Thoracic aorta (tissue), 2 donors: ENCODE measurements at places on chromosomes 12 and 14.

- H3K27me3 ChIP-seq: no peaks in the 10 kb centered on the region
- peaks cover 46% of the 10 kb centered on the region for H3K4me1 ChIP-seq
- H3K36me3 ChIP-seq: no peaks in the 10 kb centered on the region
- DNase-seq: no peak
- H3K27ac ChIP-seq: peak overlapping the region; percentile 87
These were observed 71.6 kb downstream of the ITPK1 start for GRCh38 chr14:93044121-93044520.

GRCh38 chr12:30965613-30965985 is 39.1 kb downstream of the TSPAN11 start:
- no peaks in the 10 kb centered on the region for H3K27me3 ChIP-seq
- no peak overlapping the region for H3K4me3 ChIP-seq
- no peaks in the 10 kb centered on the region for H3K4me1 ChIP-seq
- H3K27ac ChIP-seq: no peak overlapping the region

- no peak overlapping the region for H3K27ac ChIP-seq
- H3K4me3 ChIP-seq: no peak overlapping the region
- no peak for DNase-seq
These were observed 140.6 kb downstream of the PDE3A start for GRCh38 chr12:20508962-20509361.

DNA sequence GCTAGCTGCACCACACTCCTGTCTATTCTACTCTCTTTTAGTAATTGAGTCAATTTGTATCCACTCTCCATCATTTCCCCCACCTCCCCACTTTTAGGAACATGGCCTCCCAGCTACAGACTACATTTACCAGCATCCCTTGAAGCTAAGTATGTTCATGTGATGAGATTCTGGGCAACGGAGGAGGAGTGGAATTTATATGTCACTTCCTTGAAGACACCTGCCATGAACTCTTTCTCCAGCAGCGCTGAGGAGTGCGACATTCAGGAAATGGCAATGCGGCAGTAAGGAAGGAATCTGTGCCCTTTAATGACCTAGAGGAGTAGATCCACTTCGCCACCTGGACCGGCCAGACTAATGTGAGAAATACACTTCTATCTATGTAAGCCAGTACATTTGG is 243.7 kb upstream of the DIO2 start:
- DNase-seq: no peak
- no peak overlapping the region for H3K27ac ChIP-seq
- no peaks in the 10 kb centered on the region for H3K36me3 ChIP-seq
- no peaks in the 10 kb centered on the region for H3K4me1 ChIP-seq

DNA sequence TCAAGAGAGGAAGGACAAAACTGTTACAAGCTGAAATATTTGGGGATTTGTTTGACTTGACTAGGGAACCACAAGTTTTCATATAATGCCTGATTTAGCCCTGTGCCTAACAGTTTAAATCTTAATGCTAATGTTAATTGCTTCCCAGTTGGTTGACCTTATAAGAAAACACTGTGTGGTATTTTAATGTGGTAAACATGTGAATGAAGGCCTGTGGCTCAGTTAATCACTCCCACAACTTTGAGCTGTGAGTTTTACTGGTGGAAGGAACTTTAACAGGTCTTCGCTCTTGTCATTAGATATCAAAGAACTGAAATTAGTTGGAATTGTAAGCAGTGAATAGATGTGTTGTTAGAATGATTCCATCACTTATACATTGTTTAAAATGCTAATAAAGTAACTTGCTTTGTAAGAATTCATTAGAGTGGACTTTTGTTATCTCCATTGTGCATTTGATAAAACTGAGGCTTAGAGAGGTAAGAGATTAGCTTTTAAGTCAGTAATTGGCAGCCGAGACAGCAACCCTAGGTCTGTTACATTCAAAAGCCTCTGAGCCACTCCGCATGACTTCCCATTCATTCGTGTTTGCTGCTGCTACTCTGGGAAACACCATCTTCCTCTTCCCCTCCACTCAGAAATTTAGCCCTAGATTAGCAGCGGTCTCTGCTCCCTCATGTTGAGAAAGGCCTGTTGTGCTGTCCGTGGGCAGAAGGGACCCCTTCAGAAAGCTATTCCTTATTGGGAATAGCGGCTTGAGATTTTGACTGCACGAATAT is 1.0 kb upstream of the TBK1 start:
- DNase-seq: no peak
- peaks cover 4% of the 10 kb centered on the region for H3K36me3 ChIP-seq
- H3K27ac ChIP-seq: peak overlapping the region; percentile 97
- peaks cover 7% of the 10 kb centered on the region for H3K4me1 ChIP-seq
- peak overlapping the region; percentile 96 for H3K4me3 ChIP-seq

DNA sequence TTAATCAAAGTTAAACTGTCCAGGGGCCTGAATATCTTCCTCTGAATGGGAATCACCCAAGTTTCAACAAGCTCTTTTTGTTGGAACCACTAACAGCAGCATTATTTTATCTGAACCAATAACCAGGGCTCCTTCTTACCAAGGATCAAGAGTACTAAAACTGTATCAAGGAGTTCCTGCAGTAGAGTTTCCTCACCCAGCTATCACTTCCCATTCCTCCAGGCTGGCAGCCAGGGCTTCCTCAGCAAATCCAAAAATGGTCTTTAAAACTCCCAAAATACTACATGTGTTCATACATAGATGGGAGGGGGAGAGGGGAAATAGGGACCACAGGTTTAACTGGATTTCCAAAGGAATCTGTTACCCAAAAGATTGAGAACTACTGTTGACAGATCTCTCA is 10.5 kb downstream of the FMNL3 start:
- no peaks in the 10 kb centered on the region for H3K36me3 ChIP-seq
- H3K4me1 ChIP-seq: peaks cover 23% of the 10 kb centered on the region
- no peak for DNase-seq

GRCh38 chr14:91286530-91286937 is 42.0 kb upstream of the GPR68 start:
- no peaks in the 10 kb centered on the region for H3K36me3 ChIP-seq
- H3K27me3 ChIP-seq: no peaks in the 10 kb centered on the region
- DNase-seq: no peak
- H3K4me1 ChIP-seq: no peaks in the 10 kb centered on the region

GRCh38 chr12:131786331-131786730 is 41.9 kb upstream of the MMP17 start:
- no peak overlapping the region for H3K4me3 ChIP-seq
- peaks cover 29% of the 10 kb centered on the region for H3K36me3 ChIP-seq
- no peaks in the 10 kb centered on the region for H3K4me1 ChIP-seq
- no peak for DNase-seq

GRCh38 chr12:57864442-57865083 is 18.0 kb upstream of the CTDSP2 start:
- no peaks in the 10 kb centered on the region for H3K27me3 ChIP-seq
- H3K4me1 ChIP-seq: peaks cover 40% of the 10 kb centered on the region
- peak overlapping the region; percentile 88 for H3K27ac ChIP-seq
- peak overlapping the region; percentile 78 for H3K4me3 ChIP-seq

GRCh38 chr14:84112589-84112988 is 1417.4 kb upstream of the FLRT2 start:
- H3K27me3 ChIP-seq: no peaks in the 10 kb centered on the region
- no peak overlapping the region for H3K4me3 ChIP-seq
- H3K36me3 ChIP-seq: no peaks in the 10 kb centered on the region

- H3K4me3 ChIP-seq: peak overlapping the region; percentile 59
- no peak for DNase-seq
- H3K4me1 ChIP-seq: peaks cover 17% of the 10 kb centered on the region
- H3K27ac ChIP-seq: peak overlapping the region; percentile 60
- H3K27me3 ChIP-seq: no peaks in the 10 kb centered on the region
- peaks cover 3% of the 10 kb centered on the region for H3K36me3 ChIP-seq
These were observed 74.6 kb downstream of the PPP2R5C start for GRCh38 chr14:101836135-101836534.

DNA sequence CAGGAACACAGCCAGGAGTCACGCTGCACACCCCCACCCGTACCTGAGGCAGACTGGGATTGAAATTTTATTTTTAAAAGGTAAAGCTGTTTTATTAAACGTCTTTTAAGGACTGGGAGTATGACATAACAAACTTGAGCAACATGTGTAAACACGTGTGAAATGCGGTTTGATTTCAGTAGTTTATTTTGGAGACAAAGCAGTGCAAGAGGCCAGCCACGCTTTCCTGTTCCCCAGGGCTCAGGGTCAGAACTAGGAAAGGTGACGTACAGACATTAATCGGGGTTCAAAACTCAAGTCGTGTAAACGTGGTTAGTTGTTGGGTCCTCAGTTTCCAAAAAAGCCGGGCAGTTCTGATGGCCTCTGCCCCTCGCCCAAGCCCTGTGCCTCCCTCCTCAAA is 16.7 kb downstream of the CHGA start:
- no peak overlapping the region for H3K27ac ChIP-seq
- peaks cover 19% of the 10 kb centered on the region for H3K36me3 ChIP-seq
- no peak for DNase-seq
- no peaks in the 10 kb centered on the region for H3K27me3 ChIP-seq
- H3K4me3 ChIP-seq: no peak overlapping the region
- no peaks in the 10 kb centered on the region for H3K4me1 ChIP-seq

- peaks cover 19% of the 10 kb centered on the region for H3K36me3 ChIP-seq
- H3K4me3 ChIP-seq: no peak overlapping the region
- no peaks in the 10 kb centered on the region for H3K27me3 ChIP-seq
- no peak for DNase-seq
- no peaks in the 10 kb centered on the region for H3K4me1 ChIP-seq
- H3K27ac ChIP-seq: no peak overlapping the region
These were observed 7.0 kb upstream of the RPS26 start for GRCh38 chr12:56034586-56035332.

- no peak overlapping the region for H3K4me3 ChIP-seq
- H3K4me1 ChIP-seq: no peaks in the 10 kb centered on the region
- DNase-seq: no peak
- no peaks in the 10 kb centered on the region for H3K36me3 ChIP-seq
- H3K27ac ChIP-seq: no peak overlapping the region
- no peaks in the 10 kb centered on the region for H3K27me3 ChIP-seq
These were observed 8.3 kb downstream of the OR4K17 start for GRCh38 chr14:20118795-20119194.

DNA sequence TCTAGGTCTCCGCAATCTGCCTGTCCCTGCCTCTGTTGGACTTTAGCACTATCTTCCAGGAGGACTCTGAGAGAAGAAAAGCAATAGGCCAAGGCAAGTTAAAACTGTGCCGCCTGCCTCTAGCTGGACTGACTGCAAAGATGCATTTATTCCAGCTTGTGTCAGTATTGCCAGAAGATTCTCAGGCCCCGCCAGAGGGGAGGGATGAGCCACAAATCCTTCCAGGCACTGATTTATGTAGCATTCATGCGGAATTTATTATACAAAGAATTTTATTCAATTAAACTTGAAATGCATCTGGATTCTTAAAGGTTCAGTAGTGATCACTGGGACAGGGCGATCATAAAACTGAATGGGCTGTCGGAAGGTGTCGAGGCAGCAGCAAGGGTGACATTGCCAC is 19.8 kb downstream of the MMAB start:
- no peak overlapping the region for H3K4me3 ChIP-seq
- no peak for DNase-seq
- no peaks in the 10 kb centered on the region for H3K27me3 ChIP-seq

DNA sequence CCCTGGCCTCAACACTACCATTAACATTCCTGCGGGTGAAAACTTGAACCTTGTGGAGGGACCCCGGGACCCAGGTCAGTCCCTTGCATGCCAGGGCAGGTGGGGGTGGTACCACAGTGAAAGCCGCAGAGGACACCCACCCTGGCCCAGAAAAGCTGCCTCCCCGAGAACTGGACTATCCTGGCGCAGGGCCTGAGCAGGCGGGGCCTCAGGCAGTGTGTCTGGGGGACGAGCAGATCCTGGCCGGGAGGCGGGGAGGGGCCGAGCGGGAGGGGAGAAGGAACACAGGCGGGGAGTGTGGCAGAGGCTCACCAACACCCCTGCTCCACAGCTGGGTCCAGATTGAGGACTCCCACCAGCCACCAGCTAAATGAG is 10.0 kb downstream of the AHNAK2 start:
- peak overlapping the region; percentile 54 for H3K4me3 ChIP-seq
- no peaks in the 10 kb centered on the region for H3K36me3 ChIP-seq
- peak overlapping the region; percentile 94 for H3K27ac ChIP-seq
- DNase-seq: no peak
- H3K27me3 ChIP-seq: no peaks in the 10 kb centered on the region
- peaks cover 50% of the 10 kb centered on the region for H3K4me1 ChIP-seq

DNA sequence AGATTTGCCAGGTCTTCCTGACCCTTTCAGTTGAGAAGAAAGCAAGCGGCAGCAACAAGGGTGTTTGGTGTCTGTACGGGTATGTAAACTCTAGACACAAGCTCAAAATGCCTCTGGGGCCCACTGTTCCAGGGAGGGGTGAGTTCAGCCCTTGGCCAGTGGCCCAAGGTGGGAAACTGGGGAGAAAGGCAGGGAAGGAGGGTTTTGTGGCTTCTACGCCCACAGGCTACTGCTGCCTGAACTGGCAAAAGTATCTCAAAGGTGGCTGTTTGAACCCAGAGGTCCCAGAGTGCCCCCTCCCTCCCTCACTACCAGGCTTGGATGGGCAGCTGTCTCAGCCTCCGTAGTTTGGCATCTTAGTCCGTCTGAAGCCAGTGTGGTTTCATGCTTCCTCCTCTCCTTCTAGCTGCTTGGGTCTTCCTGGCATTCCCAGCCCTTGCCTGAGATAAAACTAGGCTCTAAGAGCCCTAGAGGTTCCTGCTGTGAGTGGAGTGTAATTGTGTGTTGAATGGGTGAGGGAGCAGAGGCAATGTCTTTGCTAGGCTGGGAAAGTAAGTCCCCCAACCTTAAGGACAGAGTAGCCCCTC is 5.5 kb downstream of the HOXC5 start:
- no peak for DNase-seq
- H3K27ac ChIP-seq: no peak overlapping the region
- no peak overlapping the region for H3K4me3 ChIP-seq
- no peaks in the 10 kb centered on the region for H3K27me3 ChIP-seq
- no peaks in the 10 kb centered on the region for H3K4me1 ChIP-seq

DNA sequence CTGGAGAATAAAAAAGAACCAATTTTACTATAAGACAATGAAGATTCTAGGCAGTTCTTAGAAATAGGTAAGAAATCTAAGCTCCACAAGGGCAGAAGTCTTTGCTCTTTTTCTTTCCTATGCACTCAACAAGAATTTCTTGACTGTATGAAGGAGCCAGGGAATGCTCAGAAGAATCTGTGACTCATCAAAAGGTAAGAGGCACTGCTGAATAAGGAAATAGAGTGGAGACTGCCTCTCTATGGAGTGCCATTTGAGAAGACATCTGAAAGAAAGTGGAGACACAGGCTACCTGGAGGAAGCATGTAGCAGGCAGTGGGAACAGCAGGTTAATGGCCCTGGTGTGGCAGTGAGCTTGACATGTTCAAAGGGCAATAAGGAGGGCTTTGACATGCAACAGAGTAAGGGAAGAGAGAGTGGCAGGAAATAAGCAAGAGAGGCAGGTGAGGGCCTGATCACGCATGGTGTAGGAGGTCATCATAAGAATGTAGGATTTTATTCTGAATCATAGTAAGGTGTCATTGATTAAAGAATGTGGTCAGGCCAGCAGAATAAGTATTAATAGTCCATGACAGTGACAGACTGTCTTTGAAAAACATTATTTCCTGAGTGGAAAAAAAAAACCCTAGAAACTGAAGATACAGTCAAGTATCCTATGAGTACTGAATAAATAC is 446.7 kb upstream of the GARIN6 start:
- H3K4me1 ChIP-seq: no peaks in the 10 kb centered on the region
- H3K36me3 ChIP-seq: no peaks in the 10 kb centered on the region
- no peak overlapping the region for H3K27ac ChIP-seq
- DNase-seq: no peak
